ENCODE measurements at places on chromosomes 12 and 14. TPM values are rescaled to one million over a fixed set of nuclear protein-coding genes. Genes with fewer than 3 reads are reported as not detected.

CHGA gene
- not detected for total RNA-seq

NKX2-1 gene
- total RNA-seq: not detected

GRCh38 chr14:35761922-35762321 is 47.2 kb downstream of the RALGAPA1 start:
- peaks cover 15% of the 10 kb centered on the region for H3K36me3 ChIP-seq
- no peaks in the 10 kb centered on the region for H3K27me3 ChIP-seq
- no peak for DNase-seq

GRCh38 chr12:82327861-82328260 is 30.3 kb downstream of the CCDC59 start:
- H3K4me3 ChIP-seq: no peak overlapping the region
- H3K36me3 ChIP-seq: no peaks in the 10 kb centered on the region
- no peak for DNase-seq
- H3K27me3 ChIP-seq: peaks cover 3% of the 10 kb centered on the region
- H3K27ac ChIP-seq: no peak overlapping the region
- H3K4me1 ChIP-seq: no peaks in the 10 kb centered on the region

GRCh38 chr14:28426960-28427359 is 339.6 kb upstream of the FOXG1 start:
- H3K27ac ChIP-seq: no peak overlapping the region
- H3K27me3 ChIP-seq: no peaks in the 10 kb centered on the region
- no peaks in the 10 kb centered on the region for H3K4me1 ChIP-seq
- H3K36me3 ChIP-seq: no peaks in the 10 kb centered on the region

DNA sequence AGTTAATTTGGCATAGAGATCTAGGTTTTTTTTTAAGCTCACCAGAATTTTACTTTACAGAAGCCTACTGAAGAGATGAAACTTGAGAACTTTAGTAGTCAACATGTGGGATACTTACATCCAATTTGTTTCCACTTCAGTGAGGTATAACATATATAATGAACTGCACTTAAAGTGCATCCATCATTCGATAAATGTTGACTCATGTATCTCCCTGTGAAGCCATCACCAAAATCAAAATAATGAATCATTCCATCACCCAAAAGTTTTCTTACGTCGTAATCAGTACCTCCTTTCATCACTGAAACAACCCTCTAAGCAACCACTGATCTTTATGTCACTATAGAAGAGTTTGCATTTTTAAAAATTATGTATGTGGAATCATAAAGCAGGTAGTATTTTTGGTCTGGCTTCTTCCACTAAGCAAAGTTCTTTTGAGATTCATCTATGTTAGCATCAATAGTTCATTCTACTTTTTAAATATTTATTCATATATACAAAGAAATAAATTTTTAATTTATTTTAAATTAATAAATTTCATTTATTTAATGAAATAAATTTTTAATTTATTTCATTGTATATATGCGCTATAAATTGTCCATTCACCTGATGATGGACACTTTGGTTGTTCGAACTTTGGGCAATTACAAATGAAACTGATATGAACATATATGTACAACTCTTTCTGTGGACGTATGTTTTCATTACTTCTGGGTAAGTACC is 2.0 kb upstream of the CPNE8 start:
- H3K27ac ChIP-seq: peak overlapping the region; percentile 77
- peak overlapping the region; percentile 84 for H3K4me3 ChIP-seq
- H3K36me3 ChIP-seq: no peaks in the 10 kb centered on the region
- peaks cover 10% of the 10 kb centered on the region for H3K27me3 ChIP-seq

GRCh38 chr14:68365228-68365627 is 427.6 kb downstream of the ZFP36L1 start:
- H3K4me3 ChIP-seq: no peak overlapping the region
- no peaks in the 10 kb centered on the region for H3K36me3 ChIP-seq
- peaks cover 44% of the 10 kb centered on the region for H3K4me1 ChIP-seq
- H3K27me3 ChIP-seq: no peaks in the 10 kb centered on the region
- no peak for DNase-seq

Measured in activated CD4-positive, alpha-beta T cell treated with anti-CD3 and anti-CD28 coated beads for 36 hours (primary cell).